Stimulated activated CD4-positive, alpha-beta T cell treated with anti-CD3 and anti-CD28 coated beads, Interleukin-15, amount 100 ng/mL, for 48 hours (primary cell): ENCODE measurements at places on chromosomes 5 and 9.

- DNase-seq = no peak
These were observed 856.9 kb upstream of the PTPRD start for GRCh38 chr9:11469745-11470144.

DNA sequence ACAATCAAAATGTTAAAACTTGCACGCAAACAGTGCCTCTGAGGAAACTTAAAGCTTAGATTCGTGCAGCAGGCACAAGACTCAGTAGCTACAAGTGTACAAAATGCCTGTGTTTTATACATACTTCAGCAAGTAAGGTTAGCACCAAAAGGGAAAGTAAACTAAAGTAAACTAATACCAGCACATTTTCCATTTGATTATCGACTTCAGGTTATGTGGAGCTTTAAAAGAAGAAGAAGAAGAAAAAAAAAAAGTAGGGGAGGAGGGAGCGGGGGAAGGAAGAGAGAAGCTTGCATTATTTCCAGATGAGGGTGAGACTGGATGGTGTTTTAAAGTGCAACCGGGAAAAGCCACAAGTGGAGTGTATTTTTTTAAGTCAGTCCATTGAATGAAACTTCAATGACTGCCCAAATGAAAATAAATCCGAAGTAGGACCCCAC is 596 bp upstream of the ADAMTS6 start:
- no peak for DNase-seq

GRCh38 chr9:36914212-36914577 is 119.9 kb downstream of the PAX5 start:
- no peak for DNase-seq

- no peak for DNase-seq
These were observed 346.2 kb upstream of the CTNND2 start for GRCh38 chr5:12250454-12250853.
